ENCODE measurements at places on chromosomes 13 and 19. TPM values are rescaled to one million over a fixed set of nuclear protein-coding genes. Genes with fewer than 3 reads are reported as not detected.

SLAIN1 gene
- polyA plus RNA-seq, result 16.3 TPM

ATP4B gene
- polyA plus RNA-seq, result 0.34 TPM

SHANK1 gene
- 0.39 TPM for polyA plus RNA-seq

ZNF888 gene
- polyA plus RNA-seq, result 6.1 TPM

CRX gene
- 0.05 TPM for polyA plus RNA-seq

RASAL3 gene
- 68.1 TPM for polyA plus RNA-seq

FXYD1 gene
- polyA plus RNA-seq, result 17.1 TPM

SLC25A42 gene
- 10.9 TPM for polyA plus RNA-seq

ZNF607 gene
- polyA plus RNA-seq, result 3.7 TPM

All from thymus (tissue), 14 donors.